AG20443 (cell line): ENCODE measurements at places on chromosomes 6 and 20.

DNA sequence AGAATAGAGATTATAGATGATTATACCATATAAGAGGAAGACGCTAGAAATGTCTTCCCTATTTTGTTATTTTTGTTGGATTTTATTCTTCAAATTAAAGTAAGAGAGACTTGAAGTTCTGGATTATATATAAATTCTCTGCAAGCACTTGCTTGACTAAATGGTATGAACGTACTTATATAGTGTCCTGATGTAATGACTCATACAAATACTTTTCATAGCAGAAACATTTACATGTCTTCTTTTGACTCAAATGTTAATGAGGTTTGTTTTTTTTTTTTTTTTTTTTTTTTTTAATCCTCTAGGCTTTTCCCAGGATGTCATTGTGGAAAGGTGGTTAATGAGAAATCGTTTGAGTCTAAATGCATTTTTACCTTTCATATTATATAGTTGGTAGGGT, 55.0 kb downstream of the PDE7B start:
- no peak for DNase-seq

GRCh38 chr20:46268662-46269061, 39.6 kb downstream of the CDH22 start:
- no peak for DNase-seq

- DNase-seq: no peak
These were observed 48.5 kb upstream of the CCN2 start for GRCh38 chr6:131999545-132000146.

GRCh38 chr6:72626126-72626525, 4.3 kb downstream of the KCNQ5 start:
- DNase-seq: no peak

DNA sequence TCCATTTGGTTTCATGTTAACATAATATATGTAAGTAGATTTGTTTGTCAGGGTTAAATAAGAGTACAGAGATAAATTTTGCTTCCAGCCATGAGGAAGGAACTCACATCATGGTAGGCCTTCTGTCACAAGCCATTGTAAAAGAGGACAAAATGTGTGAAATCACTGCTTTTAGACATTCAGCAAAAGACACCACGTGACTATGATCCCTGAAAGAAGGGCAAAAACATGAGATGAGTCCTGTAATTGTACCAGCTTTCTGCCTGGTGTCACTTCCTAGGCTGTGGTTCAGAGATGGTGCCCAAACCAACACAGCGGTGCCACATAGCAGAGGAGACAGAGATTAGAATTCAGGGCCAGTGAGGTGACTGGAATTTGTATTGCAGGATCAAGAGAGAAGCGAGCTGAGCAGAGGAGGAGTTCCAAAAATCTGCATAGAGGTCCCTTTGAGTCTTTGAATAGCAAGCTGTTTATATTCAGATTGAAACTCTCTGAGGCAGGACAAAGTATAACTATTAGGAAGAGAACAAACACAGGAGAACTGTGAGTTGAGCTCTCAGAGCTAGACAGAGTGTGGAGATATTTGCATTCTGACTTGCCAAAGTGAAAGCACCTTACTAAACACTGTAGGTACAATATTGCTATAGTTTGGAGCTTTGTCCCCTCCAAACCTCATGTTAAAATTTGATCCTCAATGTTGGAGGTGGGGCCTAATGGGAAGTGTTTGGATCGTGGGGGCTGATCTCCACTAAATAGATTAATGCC, 52.6 kb upstream of the PDE7B start:
- no peak for DNase-seq

DNA sequence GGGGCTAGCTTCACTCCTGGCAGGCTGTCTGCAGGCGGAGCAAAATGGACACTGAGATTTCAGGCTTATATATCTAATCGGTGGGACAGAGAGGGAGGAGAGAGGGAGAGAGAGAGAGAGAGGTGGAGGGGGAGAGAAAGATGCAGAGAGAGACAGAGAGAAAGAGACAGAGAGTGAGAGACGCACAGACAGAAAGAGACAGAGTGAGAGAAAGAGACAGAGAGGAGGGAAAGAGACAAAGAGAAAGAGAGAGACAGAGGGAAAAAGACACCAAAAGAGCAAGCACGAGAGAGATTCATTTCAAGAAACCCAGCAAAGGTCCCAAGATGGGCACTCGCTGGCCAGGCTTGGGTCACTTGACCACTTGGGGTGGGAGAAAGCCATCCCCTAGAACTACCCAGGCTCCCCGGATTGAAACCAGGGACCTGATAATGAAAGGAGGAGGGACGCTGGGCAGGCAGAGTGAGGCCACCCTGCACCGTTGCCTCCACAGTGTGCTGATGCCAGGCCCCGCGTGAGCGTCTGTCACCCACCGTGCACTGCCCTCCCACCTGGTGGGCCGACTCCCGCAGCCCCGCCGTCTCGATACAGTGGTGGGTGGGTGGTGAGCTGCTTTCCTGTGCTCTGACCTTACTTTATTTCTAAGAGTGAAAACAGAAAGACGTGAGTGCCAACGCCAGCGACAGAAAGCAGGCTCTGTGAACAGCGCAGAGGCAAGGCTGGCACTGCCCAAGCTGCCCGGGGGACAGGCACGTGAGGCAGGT, 67.9 kb upstream of the SLCO4A1 start:
- DNase-seq: no peak

DNA sequence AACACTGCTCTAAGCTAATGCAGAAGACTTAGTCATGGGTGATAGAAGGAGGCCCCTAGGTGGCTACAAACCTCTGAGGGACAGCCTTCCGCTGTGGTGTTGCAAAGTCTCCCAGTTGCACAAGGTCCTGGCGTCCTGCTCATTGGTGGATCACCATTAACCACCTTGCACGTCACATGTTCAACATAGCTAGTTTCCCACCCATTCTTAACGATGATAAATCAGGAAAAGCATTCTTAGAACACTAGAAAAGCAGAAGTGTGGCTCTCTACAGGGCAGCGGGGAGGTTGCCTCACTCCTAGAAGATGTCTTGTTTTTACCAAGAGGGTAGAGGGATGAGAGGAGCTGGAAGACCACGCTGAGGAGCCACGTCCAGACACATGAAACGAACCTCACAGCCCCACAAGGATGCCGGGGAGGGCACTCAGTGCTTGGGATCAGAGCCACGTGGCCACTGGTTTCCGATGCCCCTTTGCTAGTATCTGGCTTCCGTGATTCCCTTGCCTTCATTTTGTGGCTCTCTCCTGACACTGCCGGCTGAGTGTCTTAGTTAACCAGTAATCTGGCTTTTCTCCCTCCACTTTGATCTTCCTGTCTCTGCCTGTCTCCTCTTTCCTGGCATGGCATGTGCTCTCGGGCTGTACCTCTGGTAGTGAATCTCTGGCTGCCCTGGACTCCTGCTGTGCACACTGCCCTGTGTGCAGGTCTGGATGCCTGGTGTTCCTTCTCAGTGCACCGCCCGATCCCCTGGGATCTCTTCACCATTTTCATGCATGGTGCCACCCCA, 91.4 kb upstream of the NEDD9 start:
- DNase-seq: no peak

DNA sequence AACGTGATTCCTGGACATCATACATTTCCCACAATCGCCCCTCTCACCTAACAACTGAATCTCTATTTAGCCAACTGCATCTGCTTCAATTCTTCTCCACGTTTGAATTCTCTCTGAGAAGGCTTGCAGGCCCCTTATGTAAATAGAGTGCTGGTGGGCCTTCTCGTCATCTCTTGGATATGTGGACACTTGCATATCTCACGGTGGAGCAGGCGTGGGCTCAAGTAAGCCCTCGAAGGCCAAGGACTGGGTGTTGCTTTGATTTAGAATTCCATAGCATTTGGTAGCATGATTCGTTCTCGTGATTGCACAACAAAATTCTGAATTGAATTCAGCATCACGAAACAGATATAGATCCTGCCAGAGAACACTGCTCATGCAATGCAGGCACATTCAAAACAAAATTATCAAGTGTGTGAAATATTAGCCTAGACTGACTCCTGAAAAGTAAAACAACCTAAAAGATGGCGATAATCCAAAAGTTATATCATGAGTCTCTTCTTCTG, 613.6 kb downstream of the TFAP2A start:
- no peak for DNase-seq

DNA sequence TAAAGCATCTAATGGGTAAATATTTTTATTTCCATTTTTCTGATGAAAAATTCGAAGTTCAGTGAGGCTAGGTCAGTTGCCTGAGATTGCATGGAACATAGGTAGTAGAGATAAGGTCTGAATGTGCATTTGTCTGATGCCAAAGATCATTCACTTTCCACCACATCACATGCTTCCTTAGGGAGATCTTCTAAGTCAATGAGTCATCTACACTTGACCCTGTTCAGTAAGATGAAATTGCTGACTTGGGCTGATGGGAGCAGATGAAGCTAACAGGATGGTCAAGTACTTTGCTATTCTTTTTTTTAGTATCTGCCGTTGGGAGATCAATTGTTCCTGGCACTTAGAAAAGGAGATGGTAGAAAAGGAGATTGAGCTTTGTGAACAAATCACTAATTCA, 511.3 kb downstream of the PHF3 start:
- DNase-seq: no peak

- peak; percentile 94 for DNase-seq
These were observed 8.2 kb upstream of the TBC1D7 start for GRCh38 chr6:13336553-13336952.

GRCh38 chr20:4089756-4090487, 74.6 kb upstream of the RNF24 start:
- peak; percentile 15 for DNase-seq

DNA sequence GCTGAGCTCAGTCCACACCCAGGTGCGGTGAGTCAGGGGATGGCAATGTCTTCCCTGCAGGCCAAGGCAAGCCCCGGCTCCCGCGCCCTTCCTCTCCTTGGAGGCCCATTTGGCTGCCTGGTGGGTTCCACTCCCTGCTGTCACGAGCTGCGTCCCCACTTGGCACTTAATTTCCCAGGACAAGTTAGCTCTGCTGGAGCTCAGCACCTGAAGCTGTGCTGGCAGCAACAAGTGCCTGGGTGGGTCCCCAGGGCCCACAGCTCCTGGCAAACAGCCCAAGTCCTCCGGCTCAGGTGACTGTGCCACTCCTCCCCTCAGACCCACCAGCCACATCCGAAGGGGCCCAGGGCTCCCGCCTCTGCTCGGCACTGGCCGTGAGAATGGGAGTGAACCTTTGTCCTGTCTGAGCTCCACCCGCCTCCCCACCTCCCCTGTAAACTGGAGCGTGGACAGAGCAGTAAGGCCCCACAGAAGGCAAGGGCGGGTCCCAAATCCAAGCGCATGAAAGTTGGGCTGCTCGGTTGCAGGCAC, 16.9 kb downstream of the LAMA5 start:
- no peak for DNase-seq

DNA sequence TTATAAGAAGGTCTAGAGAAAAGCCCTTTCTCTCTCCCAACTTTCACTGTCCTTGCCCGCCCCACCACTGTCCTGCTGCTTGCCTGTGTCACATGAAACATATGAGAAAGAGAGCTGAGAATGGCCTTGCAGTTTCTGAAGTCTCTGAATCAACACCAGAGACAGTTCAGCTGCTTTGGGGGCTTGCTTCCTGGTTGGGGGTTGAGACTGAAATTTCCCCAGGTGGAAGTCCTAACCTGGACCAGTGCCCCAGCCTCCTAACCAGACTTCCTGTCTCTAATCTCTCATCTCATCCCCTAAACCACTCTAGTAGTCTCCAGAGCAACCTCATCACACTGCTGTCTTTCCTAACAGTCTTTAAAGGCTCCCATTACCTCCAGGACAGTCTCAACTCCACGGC, 10.7 kb downstream of the TRAM2 start:
- no peak for DNase-seq

DNA sequence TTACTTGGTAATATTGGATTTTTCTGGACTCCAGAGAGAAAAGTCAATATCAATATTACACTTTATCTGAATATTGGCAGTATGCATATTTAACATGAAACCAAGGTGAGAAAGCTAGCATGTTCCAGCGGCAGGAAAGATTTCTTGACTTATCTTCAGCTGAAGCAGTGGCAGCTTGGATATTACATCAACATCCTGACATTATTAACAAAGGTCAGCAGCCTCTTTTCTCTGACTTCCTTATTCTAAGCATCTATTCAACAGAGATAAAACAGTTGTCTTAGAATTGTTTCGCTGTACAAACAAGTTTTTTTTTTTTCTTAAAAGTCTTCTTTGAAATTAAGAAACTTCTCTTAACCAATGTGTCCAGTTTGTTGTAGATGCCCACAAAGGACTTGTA, 11.8 kb downstream of the DCBLD1 start:
- no peak for DNase-seq

DNA sequence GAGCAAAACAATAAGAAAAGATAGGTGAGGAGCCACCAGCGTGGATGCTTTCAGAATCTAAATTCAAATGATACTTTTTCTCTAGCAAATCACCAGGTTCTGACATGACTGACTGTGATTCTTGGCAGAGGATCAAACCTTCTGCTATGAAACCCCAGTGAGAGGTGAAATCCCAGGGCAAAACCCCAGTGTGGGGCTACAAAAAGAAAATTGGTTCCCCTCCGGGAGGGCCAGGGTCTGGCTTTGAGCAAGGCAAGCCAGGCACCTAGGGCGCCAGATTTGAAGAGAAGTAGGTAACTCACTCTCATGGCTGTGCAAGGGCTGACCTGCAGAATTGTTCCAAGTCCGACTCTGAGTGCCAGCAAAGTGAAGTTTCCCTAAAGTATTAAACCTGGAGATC, 20.2 kb upstream of the RALGAPA2 start:
- no peak for DNase-seq

GRCh38 chr6:163841326-163841725, 426.8 kb downstream of the QKI start:
- no peak for DNase-seq

DNA sequence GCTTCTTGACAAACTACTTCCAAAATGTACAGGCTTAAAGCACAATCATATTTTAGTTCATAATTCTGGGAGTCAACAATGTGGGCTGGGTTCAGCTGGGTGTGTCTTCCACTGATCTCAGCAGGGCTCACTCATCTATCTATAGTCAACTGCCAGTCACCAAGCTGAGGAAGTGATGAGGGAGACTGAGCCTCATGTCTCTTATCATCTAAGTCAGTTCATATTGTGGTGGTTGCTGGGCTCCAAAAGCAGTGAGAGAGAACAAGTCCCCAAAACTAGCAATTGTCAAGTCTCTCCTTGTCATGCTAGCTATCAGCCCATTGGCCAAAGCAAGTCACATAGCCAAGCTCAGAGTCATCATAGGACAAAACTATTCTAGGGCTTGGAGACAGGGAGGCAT, 465.9 kb upstream of the ARID1B start:
- no peak for DNase-seq

GRCh38 chr6:78867020-78867369, 356 bp upstream of the IRAK1BP1 start:
- no peak for DNase-seq

- no peak for DNase-seq
These were observed 246.6 kb downstream of the GRIK2 start for GRCh38 chr6:101640131-101640530.

DNA sequence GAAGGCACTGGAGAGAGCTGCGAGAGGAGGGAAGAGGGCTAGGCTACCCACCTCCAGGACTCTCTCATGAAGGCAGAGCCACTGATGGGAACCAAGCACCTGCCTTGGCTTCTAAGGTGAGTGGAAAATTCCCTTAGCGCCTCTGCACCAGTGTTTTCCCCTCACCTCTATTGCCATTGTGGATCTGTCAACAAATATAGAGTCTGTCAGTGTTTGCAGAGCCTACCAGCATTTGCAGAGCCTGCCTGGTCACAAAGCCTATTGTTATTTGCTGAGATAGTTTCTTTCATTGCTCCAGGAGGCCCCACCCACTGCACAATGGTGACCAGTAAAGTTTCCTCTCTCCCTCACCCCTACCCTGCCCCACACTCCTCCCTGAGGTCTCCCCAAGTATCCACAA, 141.9 kb downstream of the MRPL14 start:
- no peak for DNase-seq

- no peak for DNase-seq
These were observed 712.8 kb upstream of the HS3ST5 start for GRCh38 chr6:115055579-115055978.

GRCh38 chr6:25959890-25960536, 2.6 kb upstream of the TRIM38 start:
- DNase-seq: peak; percentile 24
